ENCODE measurements at places on chromosomes 7 and 10.

- no peak for DNase-seq
Observed at GRCh38 chr7:18496341-18496700, 772 bp downstream of the HDAC9 start.

- no peak for DNase-seq
Observed at GRCh38 chr7:54931532-54931931, 87.3 kb upstream of the EGFR start.

GRCh38 chr10:10497245-10497644 is 520.4 kb upstream of the CELF2 start:
- no peak for DNase-seq

DNA sequence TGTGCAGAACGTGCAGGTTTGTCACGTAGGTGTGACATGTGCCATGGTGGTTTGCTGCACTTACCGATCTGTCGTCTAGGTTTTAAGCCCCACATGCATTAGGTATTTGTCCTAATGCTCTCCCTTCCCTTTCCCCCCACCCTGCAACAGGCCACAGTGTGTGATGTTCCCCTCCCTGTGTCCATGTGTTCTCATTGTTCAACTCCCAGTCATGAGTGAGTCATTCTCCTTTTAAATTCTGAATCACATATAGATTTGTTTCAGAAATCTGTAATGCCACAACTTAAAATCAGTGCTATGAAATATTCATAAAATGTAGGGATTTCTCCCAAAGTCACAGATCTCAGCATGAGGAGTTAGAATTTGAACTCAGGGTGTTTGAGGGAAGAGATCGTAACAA is 552.5 kb upstream of the MBL2 start:
- no peak for DNase-seq

DNA sequence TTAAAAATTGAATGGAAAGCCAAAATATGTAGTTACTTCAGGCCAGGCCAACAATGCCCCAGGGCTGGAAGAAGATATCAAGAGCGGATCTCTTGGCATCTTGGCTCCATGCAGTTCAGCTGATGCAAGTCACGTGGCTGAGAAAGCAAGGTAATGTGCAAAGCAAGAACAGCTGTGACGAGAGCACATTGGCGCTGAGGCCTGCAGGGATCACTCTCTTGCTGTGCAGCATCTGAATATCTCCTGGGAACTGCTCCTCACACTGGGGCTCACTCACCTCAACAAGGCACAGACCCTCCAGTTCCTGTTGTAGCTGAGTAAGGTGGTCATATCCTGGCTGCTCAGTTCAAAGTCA is 14.0 kb downstream of the AKR1B1 start:
- DNase-seq: no peak

All from eye (tissue), 1 donor.